ENCODE measurements at places on chromosomes 2 and 18.

DNA sequence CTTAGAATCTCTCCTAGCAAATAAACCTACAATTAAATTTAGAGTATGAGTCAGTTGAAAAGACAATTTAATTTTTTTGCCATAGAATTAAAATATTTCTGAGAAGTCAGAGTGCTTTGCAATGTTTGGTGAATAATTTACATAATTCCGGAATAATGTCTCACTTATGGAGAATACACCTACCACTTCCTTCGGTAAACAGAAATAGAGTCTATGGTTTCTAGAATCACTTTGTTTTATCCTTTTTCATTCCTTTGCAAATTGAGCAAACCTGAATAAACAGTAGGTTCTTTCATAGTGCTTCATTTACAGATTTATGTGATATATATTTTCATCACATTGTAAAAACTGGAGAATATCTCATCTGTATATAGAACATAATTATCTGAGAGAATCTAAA is 211.7 kb downstream of the PMAIP1 start:
- no peak for DNase-seq

DNA sequence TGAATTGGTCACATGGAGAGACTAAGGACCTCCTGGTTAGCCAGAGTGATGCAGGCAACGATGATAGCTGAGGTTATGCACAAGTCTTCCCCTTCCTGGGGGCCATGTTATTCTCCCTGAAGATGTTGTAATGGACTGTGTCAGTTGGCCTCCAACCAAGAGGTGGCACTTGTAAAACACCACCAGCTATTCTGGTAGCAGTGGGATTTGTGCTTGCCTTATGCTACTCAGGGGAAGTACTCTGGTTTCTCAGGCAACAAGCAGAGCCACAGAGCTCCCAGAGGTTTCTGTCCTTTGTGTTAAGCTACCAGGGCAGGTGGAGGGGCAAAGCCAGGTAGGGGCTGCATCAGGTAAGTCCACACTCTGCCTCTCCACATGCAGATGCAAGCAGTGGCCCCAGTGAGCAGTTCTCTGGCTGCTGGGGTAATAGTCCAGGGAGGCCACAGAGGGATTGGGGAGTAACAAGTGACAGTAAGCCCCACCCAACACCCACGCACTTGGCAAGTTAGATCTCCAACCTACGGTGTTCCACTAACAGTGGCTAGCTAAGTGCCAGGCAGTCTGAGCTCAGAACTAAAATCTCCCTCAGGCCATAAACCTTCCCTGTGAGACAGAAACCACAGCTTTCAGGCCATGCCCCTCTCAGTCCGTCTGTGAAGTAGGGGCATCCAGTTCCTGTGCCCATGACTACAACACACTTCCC is 99.7 kb downstream of the RND3 start:
- no peak for DNase-seq

- no peak for DNase-seq
Measured at GRCh38 chr18:703213-703967, 9.0 kb downstream of the ENOSF1 start.

DNA sequence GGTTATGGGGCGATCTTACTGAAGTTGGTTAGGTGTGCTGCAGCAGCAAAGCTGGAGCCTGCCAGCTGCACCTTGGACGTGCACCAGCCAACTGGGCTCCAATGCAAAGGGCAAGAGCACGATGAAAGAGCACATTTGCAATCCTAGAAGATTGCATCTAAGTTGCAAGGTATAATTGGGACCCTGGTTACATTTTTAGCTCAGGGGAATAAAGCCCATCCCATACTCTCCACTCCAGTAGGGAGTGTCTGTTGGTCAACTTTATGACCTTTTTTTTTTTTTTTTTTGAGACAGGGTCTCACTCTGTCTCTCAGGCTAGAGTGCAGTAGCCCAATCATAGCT is 22.2 kb upstream of the GPR55 start:
- no peak for DNase-seq

DNA sequence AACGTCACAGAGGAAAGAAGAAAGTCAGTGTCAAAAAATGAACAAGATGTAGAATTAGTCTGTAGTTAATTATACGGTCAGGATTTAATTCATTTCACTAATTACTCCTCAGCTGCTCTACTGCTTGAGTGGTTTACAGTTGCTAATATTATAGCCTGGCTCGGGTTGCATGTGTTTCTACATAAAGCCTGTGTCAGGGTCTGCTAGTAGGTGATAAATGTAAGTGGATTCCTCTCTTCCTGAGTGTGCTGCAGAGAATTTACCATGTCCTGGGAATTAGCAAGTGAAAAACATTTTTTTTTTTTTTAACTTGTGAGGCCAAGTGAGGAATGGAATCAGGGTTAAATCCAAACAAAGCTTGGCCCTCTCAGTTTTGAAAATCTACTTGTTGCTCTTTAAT is 622.6 kb downstream of the EPHA4 start:
- DNase-seq: no peak

Data from CD4-positive, alpha-beta T cell treated with Interleukin-21 for 1 hour (primary cell).